ENCODE measurements at places on chromosomes 12 and 14.

DNA sequence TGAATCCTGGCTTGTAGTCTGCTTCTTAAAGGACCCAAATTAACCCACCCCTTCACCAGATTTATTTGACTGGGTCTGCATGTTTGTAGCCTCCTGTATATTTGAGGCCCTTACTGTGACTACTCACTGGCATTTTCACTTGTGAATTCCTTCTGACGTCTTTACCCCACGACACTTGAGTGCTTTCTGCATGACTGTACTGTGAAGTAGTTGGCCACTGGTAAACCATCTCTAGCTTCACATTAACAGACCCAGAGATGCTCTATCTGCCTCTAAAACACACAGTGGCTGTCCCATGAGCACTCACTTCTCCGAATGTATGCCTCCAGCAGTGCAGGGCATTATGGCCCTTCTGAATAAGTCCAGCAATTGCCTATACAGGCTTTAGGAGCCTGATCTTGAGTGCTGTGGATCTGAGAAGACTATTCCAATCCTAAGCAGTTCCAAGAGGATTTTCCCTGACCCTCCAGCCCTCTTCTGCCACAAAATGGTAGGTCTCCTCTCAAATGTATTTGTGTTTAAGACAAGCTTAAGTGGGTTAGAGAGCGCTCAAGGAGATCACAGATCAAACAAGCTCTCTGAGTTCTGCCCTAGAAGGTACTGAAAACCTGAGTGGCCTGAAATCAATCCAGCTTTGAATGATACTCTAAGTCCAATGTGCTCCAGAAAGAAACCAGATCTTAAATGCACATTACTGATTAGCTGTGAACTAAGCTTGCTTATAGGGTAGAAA lies 534.7 kb downstream of the RPS29 start:
- no peak for DNase-seq

DNA sequence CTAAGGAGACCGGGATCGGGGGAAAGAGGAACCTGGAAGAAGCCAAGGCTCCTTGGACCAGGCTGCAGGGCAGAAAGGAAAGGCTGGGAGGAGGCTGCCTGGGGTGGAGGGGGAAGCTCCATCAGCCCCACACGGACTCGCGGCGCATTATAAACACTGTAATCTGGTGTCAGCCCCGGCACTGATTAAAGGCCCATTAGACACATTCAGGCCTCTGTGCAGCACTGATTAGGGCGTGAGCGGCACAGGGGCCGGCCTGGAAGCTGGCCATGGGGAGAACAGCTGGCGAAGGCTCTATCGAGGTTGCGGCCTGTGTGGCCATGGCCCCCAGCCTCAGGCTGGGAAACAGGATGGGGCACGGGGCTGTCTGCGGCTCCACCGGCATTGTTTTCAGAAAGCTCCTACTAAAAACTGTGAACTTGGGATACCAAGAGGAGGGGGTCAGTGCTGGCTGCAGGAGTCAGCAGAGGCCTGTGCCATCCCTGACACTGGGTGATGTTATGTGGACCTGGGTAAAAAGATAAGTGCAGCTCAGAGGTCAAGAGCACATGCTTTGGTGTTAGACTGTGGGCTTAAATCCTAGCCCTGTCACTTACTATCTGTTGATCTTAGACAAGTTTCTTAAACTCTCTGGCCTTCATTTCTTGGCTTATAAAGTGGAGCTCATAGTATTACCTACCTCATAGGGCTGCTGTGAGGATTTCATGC lies 10.6 kb downstream of the ACVRL1 start:
- no peak for DNase-seq

DNA sequence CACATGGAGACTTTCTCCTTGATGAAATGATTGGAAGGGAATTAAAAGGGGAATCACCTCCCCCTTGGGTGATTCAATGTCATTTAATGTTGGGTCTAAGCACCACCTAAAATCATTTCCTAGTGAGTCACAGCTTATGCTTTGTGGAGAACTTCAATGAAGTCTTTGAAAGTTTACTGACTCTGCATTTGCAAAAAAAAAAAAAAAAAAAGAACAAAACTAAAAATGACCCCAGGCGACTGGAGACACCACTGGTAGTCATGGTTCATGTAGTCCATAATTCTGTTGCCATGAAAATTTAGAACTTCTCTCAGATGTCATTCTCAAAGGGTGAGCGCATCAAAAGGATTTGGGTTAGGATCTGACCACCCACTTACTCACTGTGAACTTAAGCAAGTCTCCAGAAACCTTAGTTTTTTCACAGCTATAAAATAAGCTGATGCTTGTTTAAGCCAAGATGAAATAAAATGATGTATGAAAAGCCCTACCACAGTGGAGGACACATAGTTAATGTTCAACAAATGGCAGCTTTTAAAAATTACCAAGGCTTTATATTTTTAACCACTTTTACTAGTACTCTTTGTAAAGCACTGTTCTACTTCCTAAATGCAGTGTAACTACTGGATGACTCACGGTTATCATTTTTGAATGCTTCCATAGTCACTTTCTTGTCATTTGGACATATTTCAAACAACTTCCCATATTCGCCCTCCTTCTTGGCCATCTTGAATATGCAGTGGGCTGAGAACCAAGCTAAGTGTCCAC lies 18.1 kb upstream of the KSR2 start:
- DNase-seq = no peak

- no peak for DNase-seq
Measured at GRCh38 chr12:17342381-17342961, 736.5 kb upstream of the LMO3 start.

GRCh38 chr14:33786091-33786825 lies 164.6 kb downstream of the EGLN3 start:
- no peak for DNase-seq

GRCh38 chr12:79326663-79327062 lies 364.1 kb downstream of the PAWR start:
- no peak for DNase-seq

DNA sequence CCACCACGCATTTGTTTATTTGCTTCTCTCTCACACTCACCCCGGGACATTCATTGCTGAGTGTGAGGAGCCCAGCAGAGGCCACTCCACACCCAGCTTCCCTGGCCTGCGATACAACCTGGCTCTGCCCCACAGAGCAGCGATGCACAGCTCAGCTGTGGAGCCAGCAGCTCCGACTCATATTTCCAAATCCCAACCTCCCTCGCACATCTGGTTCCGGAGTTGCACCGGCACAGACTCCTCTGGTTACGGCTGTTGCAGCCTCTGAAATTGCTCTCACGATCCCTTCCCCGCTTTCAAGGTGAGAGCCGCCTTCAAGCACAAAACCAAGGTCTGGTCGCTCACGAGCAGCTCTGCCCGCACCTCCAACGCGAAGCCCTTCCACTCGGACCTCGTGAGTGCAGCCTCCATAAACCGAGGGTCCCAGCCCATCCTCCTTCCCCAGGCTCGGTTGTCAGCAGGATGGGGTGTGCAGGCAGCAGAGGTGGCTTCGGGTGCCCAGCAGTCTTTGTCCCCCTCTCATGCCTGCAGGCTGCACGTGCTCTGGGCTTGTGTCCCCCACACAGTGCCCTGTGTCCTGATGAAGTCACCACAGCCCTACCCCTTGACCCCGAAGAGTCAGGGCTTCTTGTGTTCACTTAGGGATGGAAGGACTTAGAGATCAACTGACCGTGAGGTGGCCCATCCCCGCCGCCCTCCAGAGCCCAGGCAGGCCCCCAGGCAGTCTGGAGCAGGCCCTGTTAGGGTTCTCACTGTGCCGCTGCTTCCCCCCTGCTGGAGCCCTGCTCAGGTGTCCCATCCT lies 184.3 kb downstream of the ADGRD1 start:
- no peak for DNase-seq

GRCh38 chr12:106673141-106673540 lies 90.3 kb downstream of the RFX4 start:
- DNase-seq = no peak

GRCh38 chr12:92915365-92915764 lies 13.7 kb downstream of the EEA1 start:
- DNase-seq = no peak

GRCh38 chr14:89469210-89470198 lies 52.5 kb upstream of the FOXN3 start:
- no peak for DNase-seq

- no peak for DNase-seq
Measured at GRCh38 chr12:22256605-22257004, 77.9 kb downstream of the ST8SIA1 start.

DNA sequence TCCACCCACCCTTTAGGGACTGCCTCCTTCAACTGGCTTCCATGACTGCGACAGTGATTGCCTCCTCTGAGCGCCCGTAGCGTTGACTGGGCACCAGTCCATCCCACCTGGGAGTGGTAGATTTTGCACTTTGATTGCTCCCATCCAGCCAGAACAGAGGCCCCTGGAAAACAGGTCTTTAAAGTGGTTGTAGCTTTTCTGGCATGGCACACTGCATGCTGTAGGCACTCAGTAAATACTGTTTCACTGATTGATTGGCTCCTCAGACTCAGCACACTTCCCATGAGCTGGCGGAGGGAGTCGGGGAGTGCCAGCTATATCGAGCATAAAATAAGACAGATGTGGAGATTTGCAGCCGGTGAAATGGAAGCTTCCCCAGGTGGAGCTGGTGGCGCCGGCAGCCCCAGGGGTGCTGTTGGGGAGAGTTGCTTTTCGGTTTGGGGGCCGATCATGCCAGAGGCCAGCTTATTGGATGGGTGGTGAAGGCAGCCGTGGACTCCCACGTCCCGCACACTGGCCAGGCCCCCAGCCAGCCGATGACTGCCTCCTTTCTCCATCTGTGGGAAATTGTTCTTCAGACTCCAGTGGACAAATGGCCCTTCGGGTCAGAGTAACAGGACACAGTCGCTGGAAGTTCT lies 200.2 kb downstream of the TSPAN9 start:
- DNase-seq = no peak

DNA sequence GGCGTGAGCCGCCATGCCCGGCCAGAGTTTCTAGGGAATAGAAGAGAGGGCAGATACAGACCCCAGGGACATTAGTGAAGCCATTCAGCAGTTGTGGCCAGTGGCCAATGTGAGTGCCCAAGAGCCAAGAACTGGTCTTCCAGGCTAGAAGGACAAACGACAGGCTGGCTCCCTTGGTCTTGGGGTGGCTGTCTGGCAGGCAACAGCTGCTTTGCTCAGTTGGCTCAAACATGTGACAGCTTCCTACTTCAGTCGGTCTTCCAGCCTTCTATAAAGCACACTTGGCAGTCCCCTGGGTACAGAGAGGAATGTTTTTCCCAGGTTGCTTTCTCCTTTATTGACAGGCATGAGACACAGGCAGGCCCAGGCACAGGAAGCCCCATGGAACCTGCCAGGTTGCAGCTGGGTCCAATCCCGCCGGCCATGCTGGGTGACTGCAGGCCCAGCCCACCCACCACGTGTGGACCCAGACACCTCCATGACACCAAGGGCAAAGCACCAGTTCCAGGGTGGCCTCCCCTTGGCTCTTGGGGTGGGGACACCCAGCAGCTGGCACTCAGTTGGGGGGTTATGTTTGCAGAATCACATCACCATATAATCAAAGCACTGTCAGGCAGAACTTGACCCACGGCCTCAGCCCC lies 15.4 kb downstream of the CHGA start:
- no peak for DNase-seq

DNA sequence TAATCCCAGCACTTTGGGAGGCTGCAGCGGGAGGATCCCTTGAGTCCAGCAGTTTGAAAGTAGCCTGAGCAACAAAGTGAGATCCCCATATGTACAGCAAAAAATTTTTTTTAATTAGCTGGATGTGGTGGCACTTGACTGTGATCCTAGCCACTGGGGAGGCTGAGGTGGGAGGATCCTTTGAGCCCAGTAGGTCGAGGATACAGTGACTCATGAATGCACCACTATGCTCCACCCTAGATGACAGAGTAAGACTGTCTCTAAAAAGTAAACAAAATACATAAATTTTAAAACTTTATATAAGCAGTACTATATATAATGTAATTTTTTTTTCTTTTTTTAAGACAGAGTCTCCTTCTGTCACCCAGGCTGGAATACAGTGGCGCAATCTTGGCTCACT lies 115.4 kb downstream of the ESR2 start:
- DNase-seq = no peak

GRCh38 chr12:113200021-113200797 lies 14.7 kb downstream of the RITA1 start:
- DNase-seq = no peak

GRCh38 chr12:78293059-78293686 lies 462.5 kb downstream of the NAV3 start:
- DNase-seq = no peak

- DNase-seq = no peak
Measured at GRCh38 chr12:31249356-31249755, 76.6 kb downstream of the SINHCAF start.

DNA sequence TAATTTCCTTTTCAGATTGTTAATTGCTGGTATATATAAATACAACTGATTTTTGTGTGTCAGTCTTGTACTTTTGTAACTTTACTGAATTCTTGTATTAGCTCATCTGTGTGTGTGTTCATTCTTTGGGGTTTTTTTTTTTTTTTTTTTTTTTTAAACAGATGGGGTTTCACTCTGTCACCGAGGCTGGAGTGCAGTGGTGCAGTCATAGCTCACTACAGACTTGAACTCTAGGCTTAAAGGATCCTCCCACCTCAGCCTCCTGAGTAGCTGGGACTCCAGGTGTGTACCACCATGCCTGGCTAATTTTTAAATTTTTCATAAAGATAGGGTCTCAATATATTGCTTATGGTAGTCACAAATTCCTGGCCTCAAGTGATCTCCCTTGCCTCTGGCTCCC lies 68.0 kb downstream of the WNK1 start:
- peak; percentile 11 for DNase-seq

GRCh38 chr14:51211149-51211548 lies 28.9 kb upstream of the TMX1 start:
- DNase-seq = no peak

- DNase-seq = no peak
Measured at GRCh38 chr12:59036973-59037762, 116.9 kb upstream of the LRIG3 start.

DNA sequence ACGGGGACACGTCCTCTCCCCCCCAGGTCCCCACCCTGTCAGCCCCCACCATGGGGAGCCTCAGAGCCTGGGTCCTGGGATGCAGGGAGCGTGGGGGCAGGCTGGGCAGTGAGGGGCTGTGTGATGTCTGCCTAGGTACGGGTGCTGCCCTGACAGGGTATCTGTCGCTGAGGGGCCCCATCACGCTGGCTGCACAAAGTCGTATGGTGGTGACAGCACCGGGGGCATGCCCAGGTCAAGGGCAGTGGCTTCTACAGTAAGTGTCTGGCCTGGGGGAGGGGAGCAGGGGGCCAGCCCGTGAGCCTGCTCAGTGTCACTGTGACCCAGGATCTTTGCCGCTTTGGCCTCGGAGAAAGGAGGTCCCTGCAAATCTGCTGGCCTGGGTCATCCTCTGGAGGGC lies 23.3 kb downstream of the PAPLN start:
- no peak for DNase-seq

GRCh38 chr12:132492522-132492921 lies 2.6 kb downstream of the FBRSL1 start:
- DNase-seq = peak; percentile 18

- DNase-seq = no peak
Measured at GRCh38 chr14:49594347-49595091, 4.2 kb upstream of the LRR1 start.

GRCh38 chr12:115758183-115758582 lies 519.3 kb downstream of the MED13L start:
- no peak for DNase-seq

Data from activated CD4-positive, alpha-beta T cell treated with anti-CD3 and anti-CD28 coated beads, Interleukin-10, Interleukin-2, amounts not matched to agents 100 ng/mL and 50 ng/mL, durations not matched to agents 16 hours and 8 hours (primary cell).